Activated naive CD8-positive, alpha-beta T cell treated with anti-CD3 and anti-CD28 coated beads for 36 hours (primary cell): ENCODE measurements at places on chromosomes 5 and 9. TPM values are rescaled to one million over a fixed set of nuclear protein-coding genes. Genes with fewer than 3 reads are reported as not detected.

The SLC6A18 gene
- total RNA-seq: not detected

The SLC34A3 gene
- not detected for total RNA-seq

The PNPLA7 gene
- 2.9 TPM for total RNA-seq

The PRRX2 gene
- total RNA-seq: 0.66 TPM

The PRLR gene
- not detected for total RNA-seq

- no peak for DNase-seq
Measured at GRCh38 chr5:78467752-78468357, 107.4 kb downstream of the SCAMP1 start.

- DNase-seq: no peak
Measured at GRCh38 chr5:29795096-29795652, 1398.3 kb upstream of the CDH6 start.

- DNase-seq: peak; percentile 30
Measured at GRCh38 chr5:151158287-151158661, 695 bp upstream of the ANXA6 start.

- DNase-seq: no peak
Measured at GRCh38 chr9:137454597-137455358, 4.4 kb downstream of the NSMF start.

GRCh38 chr9:135078361-135078821, 9.1 kb upstream of the OLFM1 start:
- no peak for DNase-seq

DNA sequence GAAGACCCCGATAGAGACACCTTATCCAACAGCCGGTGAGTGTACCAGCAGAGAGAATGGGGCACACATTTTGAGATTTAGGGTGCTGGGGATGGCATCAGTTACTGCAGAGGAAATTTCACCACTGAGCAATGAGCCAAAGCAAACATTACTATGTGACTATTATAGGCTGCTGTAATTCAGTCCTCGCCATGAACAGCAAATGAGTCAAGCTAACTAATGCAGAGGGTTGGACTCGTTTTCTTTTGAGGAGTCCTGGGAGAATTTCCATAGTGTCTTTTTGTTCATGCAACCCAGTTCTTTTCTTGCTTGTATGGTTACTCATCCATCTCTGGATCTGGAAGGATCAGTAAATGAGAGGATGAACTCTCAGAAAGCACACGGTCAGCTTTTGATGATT, 323.8 kb downstream of the PSAT1 start:
- no peak for DNase-seq

GRCh38 chr9:134551176-134551575, 90.4 kb upstream of the COL5A1 start:
- DNase-seq: no peak

DNA sequence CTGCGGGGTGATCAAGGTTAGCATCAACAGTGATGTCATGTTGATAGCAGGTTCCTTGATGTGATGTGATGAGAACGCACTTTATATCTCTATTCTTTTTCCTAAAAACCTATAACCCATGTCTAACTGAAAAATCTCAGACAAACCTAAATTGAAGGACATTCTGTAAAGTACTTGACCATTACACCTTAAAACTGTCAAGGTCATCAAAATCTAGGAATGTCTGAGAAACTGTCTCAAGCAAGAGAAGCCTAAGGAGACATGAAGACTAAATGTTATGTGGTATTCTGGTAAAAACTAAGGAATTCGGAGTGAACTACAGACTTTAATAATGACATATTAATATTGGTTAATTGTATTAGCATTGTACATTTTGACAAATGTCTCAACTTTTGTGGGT, 170.0 kb downstream of the AOPEP start:
- no peak for DNase-seq

DNA sequence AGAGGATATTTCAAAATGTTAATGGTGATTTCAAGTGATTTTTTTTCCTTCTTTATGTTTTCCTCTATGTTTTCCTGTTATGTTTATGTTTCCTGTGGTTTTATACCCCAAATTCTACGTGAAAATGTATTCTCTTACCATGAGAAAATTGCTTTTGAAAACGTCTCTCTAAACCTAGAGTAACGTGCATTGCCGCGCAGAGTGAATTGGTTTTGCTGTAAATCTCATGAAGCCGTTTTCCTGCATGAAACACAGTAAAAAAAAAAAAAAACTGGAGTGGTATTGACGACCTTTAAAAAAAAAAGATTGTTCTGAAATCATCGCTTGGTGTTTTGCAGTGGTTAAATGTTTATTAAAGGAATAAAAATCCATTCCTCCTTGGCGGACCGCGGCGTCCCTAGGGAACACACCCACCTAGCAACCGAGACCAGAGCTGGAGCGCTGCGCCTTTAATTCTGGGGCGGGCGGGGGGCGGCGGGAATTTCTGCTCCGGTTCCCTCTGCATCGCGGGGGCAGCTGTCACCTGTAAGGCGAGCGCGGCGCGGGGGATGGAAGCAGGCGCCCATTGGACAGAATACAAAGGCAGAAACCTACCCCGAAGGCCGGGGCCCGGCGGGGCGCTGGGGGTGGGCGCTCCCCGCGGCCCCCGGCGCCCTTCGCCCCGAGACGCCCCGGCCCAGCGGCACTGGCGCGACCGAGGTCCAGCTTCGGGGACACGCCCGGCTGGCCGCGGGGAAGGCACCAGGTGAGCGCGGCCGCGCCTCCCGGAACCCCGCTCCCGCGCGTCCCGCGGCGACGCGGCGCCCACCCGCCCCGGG, at the start of gene SOWAHA:
Gene SOWAHA, plus strand, starts transcription at position 522 of the 818 bp plus-strand sequence. CDS start 320 bp downstream, outside the sequence.
- no peak for DNase-seq

GRCh38 chr5:78534148-78534904, 114.2 kb downstream of the LHFPL2 start:
- DNase-seq: no peak

- no peak for DNase-seq
Measured at GRCh38 chr5:132072528-132072927, 1.1 kb upstream of the CSF2 start.

GRCh38 chr5:180201051-180201987, 7.7 kb downstream of the RASGEF1C start:
- DNase-seq: no peak

DNA sequence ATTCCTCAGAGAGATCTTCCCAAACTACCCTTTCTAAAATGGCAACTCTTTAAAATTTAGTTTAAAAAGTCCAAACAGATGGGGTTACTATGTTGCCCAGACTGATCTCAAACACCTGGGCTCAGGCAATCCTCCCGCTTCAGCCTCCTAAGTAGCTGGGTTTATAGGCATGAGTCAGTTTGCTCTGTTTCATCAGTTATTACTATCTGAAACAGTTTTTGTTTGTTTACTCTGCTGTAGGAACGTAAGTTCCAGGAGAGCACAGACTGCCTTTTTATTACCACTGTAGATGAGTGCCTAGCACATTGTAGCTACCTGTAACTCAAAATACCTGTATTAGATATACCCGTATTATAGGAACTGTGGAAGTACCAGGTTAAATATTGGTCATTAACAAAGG, 89.4 kb downstream of the UHRF2 start:
- no peak for DNase-seq
